ENCODE measurements at places on chromosomes 7 and 10.

DNA sequence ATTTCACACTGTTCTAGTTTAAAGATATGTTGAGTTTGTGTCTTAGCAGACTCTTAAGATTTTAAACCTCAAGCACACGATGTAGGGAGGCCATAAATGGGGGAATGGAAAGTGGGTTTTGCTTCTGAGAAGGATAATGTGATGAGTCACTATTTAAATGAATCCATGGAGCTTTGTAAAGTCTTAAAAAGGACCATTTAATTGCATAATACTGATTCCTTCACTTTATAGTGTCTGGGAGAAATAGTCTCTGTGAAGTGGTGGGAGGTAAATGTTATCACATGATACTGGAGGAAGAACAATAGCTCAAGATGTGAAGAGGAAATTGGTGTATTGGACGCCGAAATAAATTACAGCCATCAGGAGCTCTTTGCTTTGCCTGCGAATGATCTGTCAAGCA lies 84.0 kb upstream of the MYO3A start:
- no peak for DNase-seq

- no peak for DNase-seq
Observed at GRCh38 chr10:11397077-11397965, 214.1 kb downstream of the USP6NL start.

GRCh38 chr7:29749701-29750321 lies 56.5 kb upstream of the WIPF3 start:
- no peak for DNase-seq

DNA sequence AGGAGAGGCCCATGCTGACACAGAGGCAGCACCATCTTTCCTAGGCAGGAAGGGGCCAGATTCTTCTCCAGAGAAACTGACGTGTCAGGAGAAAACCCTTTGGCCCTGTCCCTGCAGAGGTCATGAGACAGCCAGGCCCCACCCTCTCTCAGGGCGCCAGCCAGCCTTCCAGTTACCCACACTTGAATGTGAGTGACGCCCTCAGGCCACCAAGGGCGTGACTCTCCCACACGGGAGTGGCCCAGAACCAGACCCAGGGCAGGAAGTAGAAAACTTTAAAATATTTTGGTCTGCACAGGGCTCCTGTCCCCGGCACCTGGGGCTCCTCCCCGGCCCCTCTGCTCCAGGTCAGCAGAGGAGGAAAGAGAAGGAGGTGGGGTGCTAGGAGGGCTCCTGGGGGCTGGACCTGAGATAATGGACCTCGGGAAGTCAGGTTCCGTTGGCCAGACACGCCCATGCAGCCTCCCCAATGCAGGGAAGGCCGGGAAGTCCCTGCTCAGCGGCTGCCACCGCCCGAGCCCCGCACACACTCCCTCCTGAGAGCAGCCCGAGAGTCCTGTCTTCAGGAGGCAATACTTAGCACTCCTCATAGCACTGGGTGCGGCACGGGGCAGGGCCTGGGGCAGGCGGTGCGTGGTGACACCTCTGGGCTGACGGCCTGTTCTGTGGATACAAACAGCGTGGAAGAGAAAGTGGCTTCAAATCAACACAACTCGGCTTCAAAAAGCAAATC lies 67.0 kb upstream of the CFAP46 start:
- no peak for DNase-seq

- DNase-seq, result no peak
Observed at GRCh38 chr7:29063236-29063635, 83.1 kb downstream of the CPVL start.

DNA sequence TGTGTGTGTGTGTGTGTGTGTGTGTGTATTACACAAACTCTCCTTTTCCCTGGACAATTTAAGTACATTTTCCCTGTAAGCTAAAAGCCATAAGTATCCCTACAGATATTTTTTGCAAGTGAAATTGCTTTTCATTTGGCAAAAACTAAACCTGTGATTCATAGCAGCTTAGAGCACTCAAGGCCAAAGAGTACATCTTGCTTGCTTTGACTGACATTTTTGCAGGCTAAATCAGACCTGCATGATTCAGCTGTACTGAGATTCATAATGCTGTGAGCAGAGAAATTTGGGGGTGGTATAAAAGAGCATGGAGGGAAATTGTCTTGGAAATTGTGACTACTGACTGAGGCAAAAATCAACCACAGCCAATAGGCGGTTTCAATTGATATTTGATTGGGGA lies 500.4 kb downstream of the GFRA1 start:
- no peak for DNase-seq

- DNase-seq, result no peak
Observed at GRCh38 chr7:820341-820740, 11.9 kb upstream of the SUN1 start.

GRCh38 chr10:18290651-18291313 lies 150.6 kb downstream of the CACNB2 start:
- DNase-seq, result no peak

GRCh38 chr7:77727527-77727926 lies 31.3 kb downstream of the RSBN1L start:
- DNase-seq, result no peak

DNA sequence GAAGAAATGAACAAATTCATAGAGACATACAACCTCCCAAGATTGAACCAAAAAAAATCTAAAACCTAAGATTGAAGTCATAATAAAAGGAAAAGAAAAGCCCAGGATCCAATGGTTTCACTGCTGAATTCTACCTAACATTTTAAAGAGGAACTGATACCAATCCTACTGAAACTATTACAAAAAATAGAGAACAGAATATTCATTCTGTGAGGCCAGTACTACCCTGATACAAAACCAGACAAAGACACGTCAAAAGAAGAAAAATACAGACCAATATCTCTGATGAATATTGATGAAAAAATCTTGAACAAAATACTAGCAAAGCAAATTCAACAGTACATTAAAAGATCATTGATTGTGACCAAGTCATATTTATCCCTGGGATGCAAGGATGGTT lies 128.5 kb upstream of the STEAP1 start:
- DNase-seq, result no peak

DNA sequence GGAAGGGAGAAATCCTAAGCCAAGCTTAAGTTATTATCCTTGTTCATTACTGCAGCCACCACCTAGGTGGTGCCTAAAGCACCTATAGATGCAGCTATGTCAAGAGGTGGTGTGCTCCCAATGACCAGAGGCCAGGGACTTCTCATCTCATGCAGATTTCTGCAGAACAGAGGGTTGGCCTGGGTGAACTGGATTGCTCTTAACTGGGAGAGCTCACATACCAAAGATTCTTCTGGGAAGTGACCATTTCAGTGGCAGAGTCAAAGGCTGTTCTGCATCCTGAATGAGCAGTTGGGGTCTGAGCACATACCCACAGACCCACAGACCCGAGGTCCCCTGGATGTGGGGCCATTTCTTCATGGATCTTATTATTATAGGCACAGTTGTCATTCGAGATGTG lies 2.1 kb upstream of the CRHR2 start:
- no peak for DNase-seq

DNA sequence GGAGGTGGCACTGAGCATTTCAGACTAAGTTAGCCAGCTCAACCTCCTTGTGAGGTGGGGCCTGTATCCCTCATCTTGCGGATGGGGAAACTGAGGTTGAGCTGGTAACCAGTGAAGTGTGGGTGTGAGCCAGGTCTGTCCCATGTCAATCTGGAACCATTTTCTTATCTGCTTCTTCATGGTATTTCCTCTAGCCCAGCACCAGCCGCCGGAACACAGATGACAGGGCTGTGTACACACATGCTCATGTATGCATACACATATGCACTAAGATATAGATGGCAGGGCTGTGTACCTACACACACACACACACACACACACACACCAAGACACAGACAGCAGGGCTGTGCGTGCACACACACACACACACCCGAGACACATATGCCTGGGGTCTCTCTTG lies 18.5 kb downstream of the RAMP3 start:
- no peak for DNase-seq

DNA sequence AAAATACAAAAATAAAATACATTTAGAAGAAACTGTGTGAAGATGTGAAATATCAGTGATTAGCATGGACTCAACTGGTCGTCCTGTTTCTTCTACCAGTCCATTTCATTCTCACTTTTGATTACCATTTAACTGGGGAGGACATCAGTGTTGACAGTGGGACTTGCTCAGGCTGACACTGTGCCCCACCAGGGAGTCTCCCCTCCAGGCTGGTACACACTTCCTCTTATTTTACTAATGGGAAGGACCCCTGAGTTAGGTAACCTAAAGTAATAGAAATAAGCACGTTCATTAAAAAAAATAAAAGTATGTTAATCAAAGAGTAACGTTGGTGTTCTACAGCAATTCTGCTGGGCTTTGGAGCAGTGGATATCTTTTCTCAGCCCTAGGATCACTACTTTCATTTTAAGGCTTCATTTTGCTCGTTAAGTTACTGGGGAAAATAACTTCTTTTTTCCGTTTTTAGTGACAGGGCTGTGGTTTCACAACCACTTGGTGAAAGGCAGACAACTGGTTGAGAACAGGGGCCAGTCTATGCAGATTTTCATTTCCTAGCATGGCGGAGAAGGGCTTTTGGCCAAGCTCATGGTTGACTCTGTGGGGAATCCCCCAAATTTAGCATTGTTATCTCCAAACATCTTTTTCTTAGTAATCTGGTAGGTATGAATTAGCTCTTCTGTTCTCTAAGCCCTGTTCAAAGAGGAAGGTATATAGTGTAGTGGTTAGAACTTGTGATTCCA lies 2.1 kb downstream of the SNX10 start:
- DNase-seq, result no peak

DNA sequence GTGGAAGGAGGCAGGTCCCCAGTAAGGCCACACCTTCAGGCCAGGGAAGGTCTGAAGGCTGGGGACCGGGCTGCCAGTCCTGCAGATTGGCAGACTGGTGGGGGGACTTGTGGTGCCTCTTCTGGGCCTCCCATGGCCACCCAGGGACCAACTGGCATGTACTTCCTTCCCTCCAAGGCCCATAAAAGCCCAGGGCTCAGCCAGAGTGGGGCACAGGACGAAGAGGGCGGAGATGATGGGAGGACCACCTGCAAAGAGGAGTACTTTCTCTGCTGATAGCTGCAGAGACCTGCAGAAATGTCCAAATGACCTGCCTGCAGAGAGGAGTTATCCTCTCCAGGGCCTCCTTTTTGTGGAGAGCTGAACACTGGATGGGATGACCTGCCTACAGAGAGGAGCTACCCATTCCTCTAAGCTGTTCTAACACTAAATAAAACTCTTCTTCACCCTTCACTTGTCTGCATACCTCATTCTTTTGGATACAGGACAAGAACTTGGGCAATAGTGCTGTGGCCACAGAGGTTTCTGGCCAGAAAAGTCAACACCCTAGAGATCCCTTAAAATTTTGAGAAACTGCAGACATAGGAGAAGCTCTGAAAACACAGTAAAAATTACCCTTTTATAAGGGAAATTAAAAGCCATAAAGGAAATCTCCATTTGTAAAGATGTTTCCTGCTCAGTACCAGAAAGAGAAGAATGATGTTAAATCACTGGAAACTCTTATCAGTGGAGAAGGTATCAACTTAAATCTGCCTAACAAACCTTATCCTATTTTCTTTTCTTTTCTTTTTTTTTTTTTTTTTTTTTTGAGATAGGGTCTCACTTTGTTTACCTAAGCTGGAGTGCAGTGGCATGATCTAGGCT lies 20.7 kb upstream of the PRF1 start:
- DNase-seq, result no peak

- DNase-seq, result no peak
Observed at GRCh38 chr7:146725520-146725919, 608.9 kb downstream of the CNTNAP2 start.

- DNase-seq, result no peak
Observed at GRCh38 chr7:149489391-149490024, 8.1 kb downstream of the ZNF746 start.

DNA sequence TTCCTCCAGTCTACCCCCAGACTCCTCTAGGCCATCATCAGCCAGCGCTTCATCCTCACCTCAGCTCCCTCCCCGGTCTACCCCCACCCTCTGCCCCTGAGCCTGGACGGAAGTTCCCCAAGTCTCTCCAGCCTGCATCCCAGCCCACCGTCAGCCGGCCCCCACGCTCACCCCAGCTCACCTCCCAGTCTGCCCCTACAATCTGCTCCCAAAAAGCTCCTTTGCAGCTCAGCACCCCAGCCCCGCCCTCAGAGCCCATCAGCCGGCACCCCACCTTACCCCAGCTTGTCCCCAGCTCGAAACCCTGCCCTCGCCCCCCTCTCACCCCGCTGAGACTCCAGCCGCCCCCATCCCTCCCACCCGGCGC lies 322 bp upstream of the RAMP3 start:
- no peak for DNase-seq

DNA sequence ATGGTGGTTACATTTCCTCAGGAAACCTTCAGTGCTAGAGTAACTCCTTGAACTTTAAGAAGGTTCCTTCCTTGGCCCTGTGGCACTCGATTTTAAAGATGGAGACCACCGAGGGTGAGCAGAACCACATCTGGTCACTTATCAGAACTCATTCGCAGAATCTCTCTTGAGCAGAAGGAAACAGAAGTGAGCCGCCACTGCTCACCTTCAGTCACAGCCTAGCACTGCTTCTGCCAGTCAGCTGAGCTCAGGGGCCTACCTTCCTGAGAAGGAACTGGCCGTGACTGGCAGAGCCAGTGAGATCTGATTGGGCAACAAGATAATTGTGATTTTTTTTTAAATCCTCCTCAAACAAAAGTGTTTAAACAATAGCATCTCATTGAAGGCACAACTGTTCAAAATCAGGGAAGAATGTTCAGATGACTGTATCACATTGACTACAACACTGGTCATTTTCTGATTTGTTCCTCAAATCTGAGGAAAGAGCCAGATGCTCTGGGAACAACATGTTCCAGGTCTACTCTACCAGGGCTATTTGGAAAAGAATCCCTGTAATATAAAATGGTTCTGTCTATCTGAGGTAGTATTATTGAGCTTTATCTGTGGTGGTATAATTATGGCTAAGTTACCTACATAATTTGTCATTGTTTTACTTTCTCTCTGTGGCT lies 2.7 kb upstream of the SYPL1 start:
- DNase-seq, result no peak

DNA sequence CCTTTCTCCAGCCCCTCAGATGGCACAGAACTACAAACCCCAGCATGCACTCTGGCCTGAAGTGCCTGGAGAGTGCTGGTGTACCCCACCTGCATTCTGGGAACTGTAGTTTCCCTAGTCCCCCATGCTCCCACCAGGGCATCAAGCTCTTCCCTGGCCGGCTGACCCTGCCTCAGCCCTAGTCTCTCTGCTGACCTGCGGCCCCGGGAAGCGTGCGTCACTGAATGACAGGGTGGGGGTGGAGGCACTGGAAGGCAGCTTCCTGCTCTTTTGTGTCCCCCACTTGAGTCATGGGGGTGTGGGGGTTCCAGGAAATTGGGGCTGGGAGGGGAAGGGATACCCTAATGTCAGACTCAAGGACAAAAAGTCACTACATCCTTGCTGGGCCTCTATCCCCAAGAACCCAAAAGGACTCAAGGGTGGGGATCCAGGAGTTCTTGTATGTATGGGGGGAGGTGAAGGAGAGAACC lies 2.1 kb downstream of the NOS3 start:
- no peak for DNase-seq

GRCh38 chr7:28705350-28705749 lies 252.8 kb downstream of the TRIL start:
- DNase-seq, result no peak

GRCh38 chr7:33904681-33905388 lies 504 bp upstream of the BMPER start:
- no peak for DNase-seq
